Uterus (tissue), 4 donors: ENCODE measurements at places on chromosomes 5 and 9. TPM values are rescaled to one million over a fixed set of nuclear protein-coding genes. Genes with fewer than 3 reads are reported as not detected.

GRCh38 chr9:80552931-80553330 lies 981.2 kb downstream of the TLE4 start:
- H3K4me3 ChIP-seq: no peak overlapping the region
- H3K27ac ChIP-seq: no peak overlapping the region
- DNase-seq: no peak
- H3K27me3 ChIP-seq: no peaks in the 10 kb centered on the region
- no peaks in the 10 kb centered on the region for H3K4me1 ChIP-seq

DNA sequence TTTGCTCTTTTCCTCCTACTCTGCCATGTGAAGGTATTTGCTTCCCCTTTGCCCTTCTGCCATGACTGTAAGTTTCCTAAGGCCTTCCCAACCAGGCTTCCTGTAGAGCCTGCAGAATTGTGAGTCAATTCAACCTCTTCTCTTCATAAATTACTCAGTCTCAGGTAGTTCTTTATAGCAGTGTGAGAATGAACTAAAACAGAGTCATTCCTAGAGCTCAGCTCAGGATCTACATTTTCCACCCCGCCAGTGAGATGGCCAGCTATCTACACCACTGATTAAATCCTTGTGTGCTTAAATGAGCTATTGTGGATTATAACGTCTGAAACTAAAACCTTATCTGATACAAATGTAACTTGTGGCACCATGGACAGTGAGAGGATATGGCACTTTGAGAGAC lies 55.0 kb downstream of the FRMD3 start:
- no peak for DNase-seq
- H3K4me3 ChIP-seq: no peak overlapping the region
- no peak overlapping the region for H3K27ac ChIP-seq
- no peaks in the 10 kb centered on the region for H3K36me3 ChIP-seq
- H3K4me1 ChIP-seq: no peaks in the 10 kb centered on the region

DNA sequence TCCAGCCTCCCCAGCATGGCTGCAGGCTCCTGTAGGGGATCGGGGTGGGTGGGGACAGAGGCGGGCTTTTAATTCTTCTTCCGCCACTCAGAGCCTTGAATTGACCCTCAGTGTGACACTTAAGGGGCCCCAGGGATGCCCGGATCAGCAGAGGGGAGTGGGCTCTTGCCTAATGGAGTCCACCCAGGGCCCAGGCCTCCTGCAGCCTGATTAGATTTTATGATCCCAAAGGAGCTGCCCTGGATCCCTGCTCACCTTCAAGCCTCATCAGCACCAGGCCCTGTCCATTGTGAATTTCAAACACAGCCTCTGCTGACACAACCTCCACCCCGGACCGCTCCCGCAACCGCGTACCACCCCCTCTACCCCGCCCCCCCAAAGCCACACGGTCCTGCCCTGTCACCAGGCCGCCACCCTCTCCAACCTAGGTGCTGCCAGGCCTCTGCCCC lies 214.1 kb upstream of the IER5L start:
- H3K27me3 ChIP-seq: no peaks in the 10 kb centered on the region
- peak; percentile 15 for DNase-seq
- no peak overlapping the region for H3K27ac ChIP-seq

DNA sequence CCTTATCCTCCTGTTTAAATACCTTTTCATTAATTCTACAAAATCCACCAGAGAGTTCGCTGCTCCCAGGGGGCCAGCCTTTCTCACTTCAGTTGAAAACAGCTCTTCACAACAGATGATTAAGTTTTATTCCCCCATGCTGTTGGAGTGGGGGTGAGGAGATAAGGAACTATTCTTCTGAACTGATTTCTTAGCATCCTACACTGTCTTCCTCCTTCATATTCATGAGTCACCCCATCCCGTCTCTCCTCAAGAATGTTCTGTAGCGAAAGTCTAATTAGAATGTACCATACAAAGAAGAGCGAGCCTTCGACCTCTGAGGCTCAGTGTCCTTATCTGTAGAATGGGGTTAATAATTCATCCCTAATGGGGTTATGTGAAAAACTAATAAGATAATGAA lies 138.0 kb downstream of the PIK3R1 start:
- DNase-seq: peak; percentile 31
- peak overlapping the region; percentile 26 for H3K27ac ChIP-seq
- H3K36me3 ChIP-seq: no peaks in the 10 kb centered on the region
- H3K4me3 ChIP-seq: no peak overlapping the region
- H3K4me1 ChIP-seq: no peaks in the 10 kb centered on the region
- no peaks in the 10 kb centered on the region for H3K27me3 ChIP-seq

The IARS1 gene
- 234 TPM for total RNA-seq

The GNG10 gene
- 32.8 TPM for total RNA-seq

The S1PR3 gene
- total RNA-seq: 6.4 TPM
